ENCODE measurements at places on chromosomes 7 and 10.

GRCh38 chr10:118047157-118047719 lies 497 bp upstream of the RAB11FIP2 start:
- peak overlapping the region; percentile 55 for H3K27ac ChIP-seq
- H3K4me3 ChIP-seq, result peak overlapping the region; percentile 86
- no peaks in the 10 kb centered on the region for H3K36me3 ChIP-seq
- H3K4me1 ChIP-seq, result peaks cover 39% of the 10 kb centered on the region
- no peaks in the 10 kb centered on the region for H3K27me3 ChIP-seq

- no peak overlapping the region for H3K27ac ChIP-seq
- no peak for DNase-seq
- peaks cover 11% of the 10 kb centered on the region for H3K27me3 ChIP-seq
- no peaks in the 10 kb centered on the region for H3K36me3 ChIP-seq
- no peaks in the 10 kb centered on the region for H3K4me1 ChIP-seq
Measured at GRCh38 chr7:26500749-26501352, 209.2 kb downstream of the SNX10 start.

DNA sequence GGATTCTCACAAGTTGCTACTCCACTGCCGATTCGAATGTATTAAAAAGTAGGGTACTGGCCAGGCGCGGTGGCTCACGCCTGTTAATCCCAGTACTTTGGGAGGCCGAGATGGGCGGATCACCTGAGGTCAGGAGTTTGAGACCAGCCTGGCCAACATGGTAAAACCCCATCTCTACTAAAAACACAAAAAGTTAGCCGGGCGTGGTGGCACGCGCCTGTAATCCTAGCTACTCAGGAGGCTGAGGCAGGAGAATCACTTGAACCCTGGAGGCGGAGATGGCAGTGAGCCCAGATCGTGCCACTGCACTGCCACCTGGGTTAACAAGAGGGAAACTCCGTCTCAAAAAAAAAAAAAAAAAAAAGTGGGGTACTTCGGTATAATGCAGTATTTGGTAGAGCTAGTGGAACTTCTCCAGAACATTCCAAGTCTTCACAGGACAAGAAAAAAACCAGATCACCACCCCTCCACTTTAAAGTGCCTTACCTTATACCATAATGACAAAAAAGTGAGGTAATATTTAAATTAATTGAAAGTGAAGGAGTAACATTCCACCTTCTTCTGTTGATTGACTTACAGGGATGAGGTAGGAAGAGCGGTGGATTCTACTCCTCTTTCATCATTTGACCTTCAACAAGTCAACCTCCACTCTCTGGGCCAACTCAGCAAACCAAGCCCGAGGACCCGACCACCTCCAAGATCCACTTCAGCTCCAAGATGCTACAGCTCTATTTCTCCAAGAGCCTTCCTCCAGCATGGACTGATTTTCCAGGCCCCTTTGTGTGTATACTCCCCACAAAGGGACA lies 2.0 kb downstream of the BAZ1B start:
- peak overlapping the region; percentile 98 for H3K4me3 ChIP-seq
- peak overlapping the region; percentile 96 for H3K27ac ChIP-seq
- no peaks in the 10 kb centered on the region for H3K27me3 ChIP-seq
- peaks cover 57% of the 10 kb centered on the region for H3K4me1 ChIP-seq
- peaks cover 38% of the 10 kb centered on the region for H3K36me3 ChIP-seq

DNA sequence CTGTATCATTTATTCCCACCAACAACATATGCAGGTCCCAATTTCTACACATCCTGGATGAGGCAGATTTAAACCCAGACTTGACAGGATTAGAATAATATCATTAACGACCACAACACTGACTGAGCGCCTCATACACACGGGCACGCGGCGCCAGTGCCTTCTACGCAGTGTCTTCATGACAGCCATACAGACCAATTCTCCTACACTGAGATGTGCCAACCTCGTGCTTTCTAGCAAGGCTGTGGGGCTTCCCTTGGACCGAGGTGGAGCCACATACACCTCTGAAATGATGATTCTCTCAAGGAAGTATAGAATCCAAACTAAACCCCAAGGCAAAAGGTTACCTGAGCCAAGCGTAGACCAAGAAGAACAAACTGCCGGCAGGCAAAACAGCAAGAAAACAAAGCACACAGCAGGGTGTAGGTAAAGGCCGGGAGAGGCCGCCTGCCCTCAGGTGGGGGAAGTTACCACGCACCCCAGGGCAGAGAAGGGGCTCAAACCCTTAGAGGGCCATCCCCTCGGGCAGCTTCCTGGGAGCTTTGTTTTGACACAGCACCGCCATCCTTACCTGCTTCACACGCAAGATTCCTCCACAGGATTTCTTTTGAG lies 75.8 kb downstream of the DLG5 start:
- H3K4me3 ChIP-seq, result no peak overlapping the region
- H3K27ac ChIP-seq, result no peak overlapping the region
- DNase-seq, result no peak
- H3K4me1 ChIP-seq, result no peaks in the 10 kb centered on the region

- H3K27me3 ChIP-seq, result no peaks in the 10 kb centered on the region
- peaks cover 37% of the 10 kb centered on the region for H3K36me3 ChIP-seq
Measured at GRCh38 chr10:1070919-1071318, 14.7 kb downstream of the WDR37 start.

DNA sequence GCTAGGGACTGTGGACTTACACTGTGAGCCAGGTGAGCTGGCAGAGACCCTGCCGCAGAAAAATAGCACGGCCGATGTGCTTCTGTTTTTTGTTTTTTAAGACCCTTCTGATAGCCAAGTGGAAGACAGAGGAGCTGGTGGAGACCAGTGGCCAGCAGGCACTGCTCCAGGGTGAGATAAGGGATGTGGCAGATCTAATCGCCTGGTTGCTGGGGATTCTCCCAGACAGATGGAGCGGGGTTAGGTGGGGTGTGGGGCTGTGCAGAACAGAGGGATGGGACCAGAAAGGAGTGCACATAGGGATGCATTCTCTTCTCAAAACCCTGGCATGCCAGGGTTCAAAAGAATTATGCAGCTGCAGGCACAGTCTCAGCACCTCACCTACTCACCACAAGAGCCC lies 82.2 kb downstream of the VOPP1 start:
- peaks cover 27% of the 10 kb centered on the region for H3K4me1 ChIP-seq
- H3K27me3 ChIP-seq, result no peaks in the 10 kb centered on the region
- no peak overlapping the region for H3K4me3 ChIP-seq
- peaks cover 56% of the 10 kb centered on the region for H3K36me3 ChIP-seq
- DNase-seq, result no peak

All from activated naive CD4-positive, alpha-beta T cell treated with anti-CD3 and anti-CD28 coated beads, Interleukin-2, amount 10 ng/mL, durations not matched to agents 7 days and 5 days (primary cell).